SK-N-SH (cell line): ENCODE measurements at places on chromosomes 2 and 18.
A peak's percentile ranks its signal among the peaks of the same experiment; 100 is the strongest.

GRCh38 chr2:159267921-159268320 lies 18.6 kb downstream of the WDSUB1 start:
- DNase-seq: no peak

DNA sequence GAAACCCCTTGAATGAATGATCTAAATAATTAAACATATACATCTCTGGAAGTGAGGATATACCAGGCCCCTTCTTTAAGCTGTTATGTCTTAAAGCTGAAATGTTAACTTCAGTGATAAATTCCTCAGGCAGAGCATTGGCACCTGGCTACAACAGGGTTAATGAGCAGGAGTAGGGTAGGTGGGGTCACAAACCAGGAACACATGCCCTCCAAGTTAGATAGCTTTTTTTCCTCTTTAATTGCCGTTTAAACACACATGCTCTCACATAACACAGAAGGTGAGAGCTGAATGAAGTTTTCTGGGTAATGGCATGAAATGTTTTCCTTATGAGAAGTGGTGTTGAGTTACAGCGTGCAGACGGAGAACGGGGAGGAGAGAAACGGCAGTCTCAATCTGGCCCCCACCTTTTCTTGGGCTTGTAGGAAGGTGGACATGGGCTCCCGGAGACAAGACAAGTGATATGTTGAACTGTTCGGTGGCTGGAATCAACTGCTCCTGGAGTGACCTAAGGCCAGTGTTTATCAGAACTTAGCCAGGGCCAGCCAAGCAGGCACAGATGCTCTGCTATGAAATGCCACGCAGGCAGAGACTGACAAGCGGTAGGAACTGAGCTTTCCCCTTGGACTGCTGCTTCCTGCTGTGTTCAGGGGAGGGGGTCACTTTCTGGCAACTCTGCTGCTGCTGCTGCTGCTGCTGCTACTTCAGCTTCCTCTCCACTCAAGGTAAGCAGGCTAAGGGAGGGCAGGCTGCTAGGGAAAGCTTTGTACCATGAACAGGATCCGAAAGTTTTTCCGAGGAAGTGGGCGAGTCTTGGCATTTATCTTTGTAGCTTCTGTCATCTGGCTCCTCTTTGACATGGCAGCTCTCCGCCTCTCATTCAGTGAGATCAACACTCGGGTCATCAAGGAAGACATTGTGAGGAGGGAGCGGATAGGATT lies at the start of gene GALNT5:
Gene GALNT5 (plus strand): TSS at position 394 of the 941 bp plus-strand sequence. CDS start 378 bp downstream, at position 772.
- DNase-seq: no peak

DNA sequence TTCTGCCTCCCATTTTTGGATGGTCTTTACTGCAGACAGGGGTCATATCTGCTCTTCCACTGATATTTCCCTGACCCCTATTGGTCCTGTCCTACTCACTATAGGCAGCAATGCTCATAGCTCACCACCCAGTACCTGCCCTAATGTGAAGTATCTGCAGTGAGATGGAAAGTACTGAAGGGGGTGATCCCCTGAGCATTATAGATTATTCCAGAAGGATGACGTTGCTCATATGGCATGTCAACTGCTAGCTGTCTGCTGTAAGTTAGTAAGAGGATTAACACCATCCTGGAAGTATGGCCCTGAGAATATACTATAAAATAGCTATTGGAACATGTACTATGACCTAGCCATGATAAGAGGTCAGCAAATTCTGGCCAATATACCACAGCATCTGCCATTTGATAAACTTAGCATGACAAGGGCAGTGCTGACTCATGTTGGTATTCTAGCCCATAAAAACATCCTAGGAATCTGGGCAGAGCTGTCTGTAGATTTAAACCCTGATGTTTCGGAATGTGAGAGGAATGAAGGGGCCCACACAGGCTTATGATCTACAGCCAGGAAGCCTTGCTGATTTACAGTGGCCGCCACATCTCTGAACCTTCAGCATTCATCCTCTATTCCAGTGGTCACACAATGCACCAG lies 451.4 kb downstream of the TNS1 start:
- no peak for DNase-seq

DNA sequence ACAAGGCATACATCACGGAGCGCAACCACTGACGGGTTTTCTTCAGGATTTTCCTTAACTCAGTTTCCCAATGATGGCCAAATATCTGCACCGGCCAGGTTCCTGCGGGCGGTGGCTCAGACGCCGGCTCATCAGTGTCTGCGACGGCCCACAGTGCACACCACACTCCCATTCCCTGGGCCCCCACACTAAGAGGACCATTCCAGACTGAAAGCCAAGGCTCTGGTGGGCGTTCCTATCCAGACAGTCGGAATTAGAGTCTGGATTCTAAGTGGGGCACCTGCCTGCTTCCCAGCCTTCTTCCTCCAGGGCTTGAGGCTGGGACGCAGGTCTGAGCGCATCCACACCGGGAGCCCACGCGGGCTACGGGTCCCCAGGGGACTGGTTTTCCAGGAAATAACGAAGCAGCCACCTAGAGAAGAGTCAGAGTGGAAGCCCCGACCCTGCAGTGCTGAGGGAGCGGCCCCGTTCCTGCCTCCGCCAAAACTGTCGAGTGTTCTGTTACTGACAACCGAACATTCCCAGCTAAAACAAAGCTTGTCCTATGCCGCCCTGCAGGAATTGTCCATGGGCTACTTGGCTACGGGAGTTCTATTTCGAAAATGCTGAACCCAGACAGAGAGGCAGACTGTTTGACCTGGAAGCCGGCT lies 75.3 kb downstream of the TMEM18 start:
- DNase-seq: peak; percentile 25

GRCh38 chr2:190843890-190844699 lies 36.5 kb upstream of the GLS start:
- DNase-seq: no peak

GRCh38 chr2:3278521-3279218 lies 98.9 kb downstream of the EIPR1 start:
- DNase-seq: no peak

DNA sequence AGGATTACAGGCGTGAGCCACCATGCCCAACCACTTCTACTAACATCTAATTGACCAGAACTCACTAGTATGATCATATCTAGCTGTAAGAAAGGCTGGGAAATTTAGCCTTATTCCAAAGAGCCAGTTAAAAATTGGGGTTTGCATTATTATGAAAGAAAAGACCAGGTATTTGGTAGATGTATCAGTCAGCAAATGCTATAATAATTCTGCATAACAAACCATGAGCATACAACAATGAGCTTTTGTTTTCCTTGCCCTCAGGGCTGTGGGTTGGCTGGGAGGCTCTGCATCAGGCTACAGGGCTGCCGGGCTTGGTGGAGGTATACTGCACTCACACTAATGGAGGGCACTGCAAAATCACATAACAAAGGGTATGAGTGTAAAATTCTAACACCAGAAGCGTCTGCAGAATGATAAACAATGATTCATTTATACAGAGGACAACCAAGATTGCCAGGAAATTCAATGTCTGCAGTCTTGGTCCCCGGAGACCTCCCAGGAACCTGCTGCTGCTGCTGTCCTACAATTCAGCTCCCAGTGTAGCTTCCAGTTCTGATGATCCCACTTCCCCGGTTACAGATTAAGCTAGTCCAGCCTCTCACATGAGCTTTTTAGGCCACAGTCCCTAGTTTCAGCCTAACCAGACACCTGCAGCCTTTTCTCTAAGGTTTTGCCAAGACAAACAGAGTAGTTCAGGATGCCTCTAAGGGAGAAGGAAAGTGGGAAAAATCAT lies 32.2 kb upstream of the ST3GAL5 start:
- DNase-seq: no peak

DNA sequence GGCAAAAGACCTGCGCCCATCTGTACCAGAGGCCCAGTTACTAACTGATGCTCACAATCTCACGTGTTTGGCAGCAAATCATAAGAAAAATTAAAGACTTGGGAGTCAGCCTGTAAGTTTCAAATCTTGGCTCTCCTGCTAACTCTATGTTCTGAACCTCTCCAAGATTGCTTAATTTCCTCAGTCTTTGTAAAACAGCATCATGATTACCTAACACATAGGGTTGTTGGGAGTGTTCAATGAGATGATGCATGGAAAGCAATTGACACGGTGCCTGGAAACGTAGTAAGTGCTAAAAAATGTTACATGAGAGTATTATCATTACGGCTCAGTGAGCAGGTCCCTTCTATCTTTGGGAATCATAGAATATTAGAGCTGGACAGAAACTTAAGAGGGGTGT lies 497.6 kb upstream of the TCF4 start:
- no peak for DNase-seq

DNA sequence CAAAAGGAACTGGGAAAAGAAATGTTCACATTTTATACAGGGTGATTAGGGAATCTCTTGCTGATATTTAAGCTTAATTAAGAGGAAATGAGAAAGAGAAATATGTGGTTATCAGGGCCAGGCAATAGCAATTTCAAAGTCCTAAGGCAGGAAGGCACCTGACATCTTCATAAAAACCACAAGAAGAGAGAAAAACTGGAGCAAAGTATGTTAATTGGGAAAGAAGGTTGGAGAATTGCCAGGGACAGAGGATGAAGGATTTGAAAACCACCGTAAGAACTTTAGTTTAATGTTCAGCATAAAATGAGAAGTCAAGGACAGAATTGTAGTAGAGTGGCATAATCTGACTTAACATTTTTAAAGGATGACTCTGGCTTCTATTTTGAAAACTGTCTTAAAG lies 691.8 kb upstream of the NRXN1 start:
- no peak for DNase-seq

GRCh38 chr2:43605079-43605655 lies 9.3 kb upstream of the THADA start:
- peak; percentile 55 for DNase-seq

- DNase-seq: no peak
These were observed 22.5 kb upstream of the SULT1C2 start for GRCh38 chr2:108266218-108266617.

GRCh38 chr18:33195795-33196194 lies 244.7 kb downstream of the CCDC178 start:
- DNase-seq: no peak

DNA sequence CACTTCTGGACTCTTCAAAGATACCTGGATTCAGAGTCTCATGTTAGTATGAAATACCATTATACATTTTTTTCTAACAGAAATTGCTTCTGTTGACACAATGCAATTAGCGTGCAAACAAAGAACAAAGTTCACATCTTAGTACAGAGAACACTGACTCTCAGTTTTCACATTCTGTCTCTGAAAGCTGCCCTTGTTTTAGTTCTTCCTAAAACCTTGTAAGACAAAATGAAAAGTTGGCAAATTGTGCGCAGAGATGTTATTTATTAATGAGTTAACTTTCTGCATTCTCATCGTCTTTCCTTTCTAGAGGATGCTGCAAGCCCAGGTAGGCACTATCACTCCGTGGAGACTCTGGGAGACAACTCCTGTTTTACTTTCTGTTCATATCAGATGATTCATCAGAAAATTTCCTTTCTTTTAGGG lies 377.3 kb upstream of the POU3F3 start:
- no peak for DNase-seq
